CD4-positive, alpha-beta T cell treated with Interleukin-17A for 1 hour (primary cell): ENCODE measurements at places on chromosomes 3 and 15.

DNA sequence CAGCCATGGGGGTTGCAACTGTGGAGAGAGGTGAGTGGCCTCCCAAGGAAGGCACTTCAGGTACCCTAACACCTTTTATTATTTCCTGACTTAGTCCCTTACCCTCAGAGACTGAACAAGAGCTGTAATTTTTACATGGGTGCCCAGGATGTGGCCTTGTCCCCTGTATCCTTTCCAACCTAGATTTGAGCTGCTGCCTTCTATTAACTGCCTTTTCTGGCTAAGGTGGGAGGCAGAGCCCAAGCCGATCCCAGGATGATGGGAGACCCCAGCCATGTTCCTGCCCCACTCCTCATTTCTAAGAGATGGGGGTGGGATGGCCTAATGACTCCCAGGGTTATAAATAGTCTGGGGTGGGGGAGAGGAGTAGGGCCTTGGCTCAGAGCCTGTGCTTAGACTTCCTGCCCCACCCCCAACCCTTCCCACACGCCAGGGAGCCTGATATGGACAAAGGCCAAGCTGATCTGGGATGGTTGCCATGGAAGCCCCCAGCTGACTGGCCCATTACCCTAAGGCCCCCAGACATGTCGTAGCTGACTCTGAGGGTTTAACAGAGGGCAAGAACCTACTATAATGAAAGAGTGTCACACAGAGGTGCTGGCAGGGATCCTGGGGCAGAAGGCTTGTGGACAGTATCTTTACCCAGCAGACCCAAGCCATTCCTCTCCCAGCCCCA lies 1.9 kb downstream of the KLHDC8B start:
- DNase-seq = no peak

GRCh38 chr15:66764072-66764786 lies 62.2 kb downstream of the SMAD6 start:
- DNase-seq = no peak

GRCh38 chr3:188323067-188323842 lies 169.3 kb downstream of the LPP start:
- peak; percentile 74 for DNase-seq

DNA sequence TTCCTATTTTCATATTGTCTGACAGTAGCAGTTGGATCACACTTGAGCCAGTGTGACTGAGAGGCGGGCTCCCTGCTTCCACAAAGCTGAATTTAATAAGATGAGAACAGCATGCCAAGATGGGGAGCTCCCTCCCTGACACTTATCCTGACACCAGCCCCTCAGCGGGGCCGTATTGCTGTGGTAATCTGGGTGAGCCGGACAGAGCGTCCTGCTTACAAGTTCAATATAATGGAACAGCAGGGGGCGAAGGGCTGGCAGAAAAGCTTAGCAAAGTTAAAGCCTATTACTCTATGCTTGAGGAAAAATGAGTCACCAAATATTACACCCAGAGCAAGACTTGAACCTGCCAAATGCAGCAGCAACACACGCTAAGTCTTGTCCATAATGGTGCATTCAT lies 163.8 kb upstream of the CMC1 start:
- no peak for DNase-seq

- DNase-seq = no peak
Measured at GRCh38 chr15:80828796-80829195, 49.6 kb downstream of the CEMIP start.
